ENCODE measurements at places on chromosomes 3 and 15.

GRCh38 chr3:138854204-138854603 is 19.5 kb upstream of the PIK3CB start:
- DNase-seq = no peak

DNA sequence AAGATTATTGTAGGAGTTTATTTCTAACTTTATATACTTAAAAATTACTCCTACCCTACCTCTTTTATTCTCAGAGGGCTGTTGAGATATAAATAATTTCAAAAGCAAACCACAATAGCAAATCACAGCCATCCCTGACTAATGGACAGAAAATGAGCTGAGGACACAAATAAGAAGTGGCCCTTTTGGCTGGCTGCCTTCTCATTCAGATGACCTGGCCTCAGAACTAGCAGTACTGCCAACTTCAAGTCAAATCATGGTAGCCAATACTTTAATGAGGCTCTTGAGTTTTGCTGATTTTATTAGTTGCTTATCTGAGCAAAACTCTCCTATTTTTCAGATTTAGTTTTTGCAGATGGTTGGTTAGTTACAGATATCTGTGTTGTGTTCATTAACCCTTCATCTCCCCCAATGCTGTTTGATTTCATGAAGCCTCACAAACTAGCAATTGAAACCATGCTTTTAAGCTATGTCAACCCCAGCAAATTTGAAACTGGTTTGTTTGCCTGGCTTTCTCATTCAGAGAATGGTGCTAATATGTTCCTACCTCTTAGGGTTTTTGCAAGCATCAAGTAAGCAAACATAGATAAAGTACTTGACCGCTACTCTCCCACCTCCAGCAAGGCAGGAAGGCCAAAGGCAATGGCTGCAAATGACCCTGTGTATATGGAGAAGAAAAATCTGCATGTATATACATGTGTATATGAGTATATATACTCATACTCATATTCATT is 73.4 kb upstream of the HACD2 start:
- DNase-seq = no peak

GRCh38 chr3:99114565-99115291 is 213.2 kb upstream of the DCBLD2 start:
- no peak for DNase-seq

DNA sequence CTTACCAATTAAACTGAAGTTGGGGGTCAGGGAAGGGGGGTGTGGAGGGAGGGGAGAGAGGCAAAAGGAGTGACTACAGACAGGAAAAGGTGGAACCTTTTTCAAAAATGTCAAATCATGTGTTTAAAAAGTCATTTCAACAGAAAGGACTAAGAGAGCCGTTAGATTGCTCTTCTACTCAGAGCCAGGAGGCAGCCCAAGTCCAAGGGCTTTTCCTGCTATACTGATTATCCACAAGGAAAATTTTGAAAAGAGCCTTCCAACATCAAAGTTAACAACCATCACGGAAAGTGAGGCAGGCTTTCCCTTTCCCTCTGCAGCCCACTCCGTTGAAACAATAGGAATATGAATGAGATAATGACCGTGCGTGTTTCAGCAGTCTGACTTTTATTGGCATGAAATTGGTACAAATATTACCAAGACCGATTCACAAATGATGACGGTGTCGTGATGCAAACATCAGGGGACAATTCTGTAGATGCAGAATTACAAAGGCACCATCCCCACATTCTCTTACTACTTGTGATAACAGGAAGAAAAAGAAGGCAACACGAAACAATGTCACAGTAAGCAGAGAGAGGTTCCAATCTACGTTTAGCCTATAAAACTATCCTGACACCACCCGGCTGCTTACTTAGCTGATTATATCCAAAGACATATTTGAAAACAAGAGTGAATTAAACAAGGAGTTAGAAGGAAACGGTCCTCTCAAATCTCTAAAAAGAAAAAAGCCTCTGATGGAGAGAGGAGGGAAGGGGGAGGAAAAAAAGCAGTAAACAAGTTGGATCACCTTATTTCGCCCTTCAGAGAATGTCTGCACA is 453.7 kb downstream of the FOXP1 start:
- DNase-seq = no peak

DNA sequence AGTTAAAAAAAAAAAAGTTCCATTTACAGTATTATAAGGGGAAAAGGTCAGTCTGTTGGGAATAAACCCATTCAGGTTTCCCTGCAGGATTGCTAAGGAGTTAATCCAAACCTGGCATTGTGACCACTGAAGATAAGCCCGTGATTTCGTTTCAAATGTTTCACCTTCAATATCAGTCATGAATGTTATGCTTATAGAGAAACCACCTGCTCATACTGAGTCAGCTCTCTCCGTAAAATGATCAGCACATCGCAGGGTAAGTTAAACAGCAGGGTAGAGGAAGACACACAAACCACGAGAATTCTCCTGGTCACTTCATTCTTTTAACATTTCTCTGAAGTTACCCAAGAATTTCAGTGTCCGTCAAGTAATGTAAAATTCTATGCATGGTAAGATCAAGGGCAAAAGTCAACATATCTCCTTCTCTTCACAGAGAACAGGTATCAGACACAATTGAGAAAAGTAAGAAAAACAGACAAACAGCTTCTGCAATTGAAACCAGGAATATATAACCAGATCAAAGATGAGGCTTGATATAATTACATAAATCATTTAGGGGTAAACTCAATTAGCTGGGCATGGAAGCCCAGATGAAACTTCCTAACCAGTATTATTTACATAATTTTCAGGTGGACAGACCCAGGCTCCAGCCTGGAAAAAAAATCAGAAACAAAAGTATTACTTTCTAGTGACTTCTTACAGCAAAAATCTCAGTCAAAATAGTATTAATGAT is 67.6 kb upstream of the ARHGEF3 start:
- no peak for DNase-seq

GRCh38 chr3:54830658-54831057 is 97.2 kb downstream of the LRTM1 start:
- no peak for DNase-seq

- DNase-seq = no peak
Observed at GRCh38 chr3:172244011-172244410, 204.2 kb downstream of the GHSR start.

GRCh38 chr15:84023636-84024035 is 211.9 kb upstream of the GOLGA6L4 start:
- DNase-seq = no peak

GRCh38 chr15:29089731-29090616 is 179.6 kb downstream of the NSMCE3 start:
- DNase-seq = no peak

GRCh38 chr3:95627697-95628096 is 1186.7 kb upstream of the EPHA6 start:
- DNase-seq = no peak

DNA sequence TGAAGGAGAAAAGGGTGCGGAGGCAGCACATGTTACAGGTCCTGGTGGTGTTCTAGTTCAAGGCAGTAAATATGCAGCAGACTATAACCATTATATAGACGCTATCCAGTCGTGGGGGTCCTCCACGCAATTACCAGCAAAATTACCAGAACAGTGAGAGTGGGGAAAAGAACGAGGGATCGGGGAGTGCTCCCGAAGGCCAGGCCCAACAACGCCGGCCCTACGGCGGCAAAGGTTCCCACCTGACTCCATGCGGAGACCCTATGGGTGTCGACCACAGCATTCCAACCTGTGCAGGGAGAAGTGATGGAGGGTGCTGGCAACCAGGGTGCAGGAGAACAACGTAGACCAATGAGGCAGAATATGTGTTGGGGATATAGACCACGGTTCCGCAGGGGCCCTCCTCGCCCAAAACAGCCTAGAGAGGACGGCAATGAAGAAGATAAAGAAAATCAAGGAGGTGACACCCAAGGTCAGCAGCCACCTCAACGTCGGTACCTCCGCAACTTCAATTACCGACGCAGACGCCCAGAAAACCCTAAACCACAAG is 89.0 kb upstream of the TPM1 start:
- no peak for DNase-seq

DNA sequence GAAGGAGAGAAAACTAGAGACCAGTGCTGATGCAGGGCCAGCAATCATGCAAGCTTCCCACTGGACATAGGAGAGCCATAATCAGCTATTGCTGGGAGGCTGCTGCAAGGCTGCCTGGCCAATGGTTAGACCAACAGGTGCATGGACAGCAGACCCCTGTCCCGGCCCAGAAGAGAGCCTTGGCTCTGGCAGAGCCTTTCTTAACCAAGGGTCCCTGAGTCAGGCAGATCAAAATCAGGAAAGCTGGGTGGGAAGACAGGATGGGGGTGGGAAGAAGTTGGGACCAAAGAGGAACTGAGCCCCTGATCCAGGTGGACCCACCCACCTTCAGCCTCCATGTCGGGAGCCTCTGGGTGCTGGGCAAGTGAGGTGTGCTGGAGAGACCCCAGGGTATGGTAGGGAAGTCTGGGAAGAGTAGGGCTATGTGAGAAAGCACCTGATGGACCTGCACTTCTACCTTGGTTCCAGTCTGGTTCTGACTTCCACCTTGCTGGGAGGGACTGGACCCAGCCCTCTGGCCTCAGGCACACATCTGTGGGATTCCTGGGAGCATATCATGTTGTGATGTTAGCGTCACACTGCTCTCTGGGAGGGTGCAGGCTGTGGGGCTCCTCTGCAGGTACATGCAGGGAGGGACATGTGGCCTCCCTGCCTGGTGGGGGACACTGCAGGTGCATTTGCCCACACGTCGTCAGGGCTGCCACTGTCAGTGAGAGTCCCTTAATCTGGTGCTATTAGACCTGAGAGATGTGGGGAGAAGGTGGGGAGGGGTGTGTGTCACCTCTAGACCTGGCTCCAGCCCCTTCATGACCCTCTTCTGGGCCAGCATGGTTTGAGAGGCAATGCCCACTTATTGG is 24.7 kb downstream of the KY start:
- DNase-seq = no peak

All from stimulated activated CD8-positive, alpha-beta memory T cell treated with anti-CD3 and anti-CD28 coated beads, Interleukin-7, amount 100 ng/mL, for 4 hours (primary cell).